Central memory CD8-positive, alpha-beta T cell (primary cell): ENCODE measurements at places on chromosomes 16 and 17.

DNA sequence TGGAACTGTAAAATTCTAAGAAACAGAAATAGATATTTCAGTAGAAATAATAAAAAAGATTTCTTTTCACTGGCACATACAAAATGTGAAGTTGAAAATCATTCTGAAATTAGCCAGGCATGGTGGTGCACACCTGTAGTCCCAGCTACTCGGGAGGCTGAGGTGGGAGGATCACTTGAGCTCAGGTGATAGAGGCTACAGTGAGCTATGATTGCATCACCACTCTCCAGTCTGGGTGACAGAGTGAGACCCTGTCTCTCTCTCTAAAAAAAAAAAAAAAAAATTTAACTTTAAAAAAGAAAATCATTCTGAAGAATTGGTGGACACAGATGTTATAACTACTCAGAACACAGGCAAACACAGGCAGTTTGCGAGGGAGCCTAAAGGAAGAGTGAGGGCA is 97.7 kb upstream of the FA2H start:
- peaks cover 8% of the 10 kb centered on the region for H3K4me1 ChIP-seq
- H3K27ac ChIP-seq = no peak overlapping the region
- H3K27me3 ChIP-seq = no peaks in the 10 kb centered on the region
- H3K4me3 ChIP-seq = no peak overlapping the region

DNA sequence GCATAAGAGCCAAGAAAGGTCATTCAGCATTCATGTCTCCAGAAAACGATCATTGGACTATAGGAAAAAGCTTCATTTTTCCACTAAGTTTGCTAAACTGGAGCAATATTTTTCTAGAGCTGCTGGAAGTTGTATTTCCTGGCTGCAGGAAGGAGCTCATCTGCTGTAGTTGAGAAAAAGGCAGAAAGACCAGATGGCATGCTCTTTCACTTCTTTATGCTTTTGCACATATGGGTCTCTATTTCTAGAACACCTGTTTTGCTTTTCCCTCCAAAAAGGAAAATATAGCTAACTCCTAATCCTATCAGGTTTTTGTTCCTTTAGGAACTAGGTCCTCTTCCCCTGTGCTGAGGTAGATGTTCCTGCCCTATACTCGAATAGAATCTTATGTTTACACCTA is 61.9 kb upstream of the HLF start:
- H3K27ac ChIP-seq = no peak overlapping the region
- peaks cover 19% of the 10 kb centered on the region for H3K27me3 ChIP-seq
- H3K36me3 ChIP-seq = peaks cover 1% of the 10 kb centered on the region
- H3K4me1 ChIP-seq = no peaks in the 10 kb centered on the region
- no peak for DNase-seq

GRCh38 chr17:81966343-81967243 is 5.6 kb upstream of the NOTUM start:
- no peak overlapping the region for H3K27ac ChIP-seq
- peaks cover 30% of the 10 kb centered on the region for H3K27me3 ChIP-seq
- peaks cover 4% of the 10 kb centered on the region for H3K36me3 ChIP-seq
- H3K4me1 ChIP-seq = peaks cover 15% of the 10 kb centered on the region

GRCh38 chr16:57091975-57092785 is at the start of gene CPNE2:
CPNE2 (plus strand) TSS chr16:57092583; CDS start chr16:57110743, 18,160 bp downstream.
- peak within 1 kb of the TSS; percentile 81 for H3K4me3 ChIP-seq
- H3K4me1 ChIP-seq = peaks cover 11% of the 10 kb centered on the region
- peaks cover 10% of the 10 kb centered on the region for H3K36me3 ChIP-seq

GRCh38 chr16:88494335-88495154 is 41.5 kb downstream of the ZFPM1 start:
- no peak for DNase-seq
- peaks cover 5% of the 10 kb centered on the region for H3K4me1 ChIP-seq
- H3K36me3 ChIP-seq = peaks cover 17% of the 10 kb centered on the region
- H3K27me3 ChIP-seq = no peaks in the 10 kb centered on the region
- peak overlapping the region; percentile 44 for H3K27ac ChIP-seq

DNA sequence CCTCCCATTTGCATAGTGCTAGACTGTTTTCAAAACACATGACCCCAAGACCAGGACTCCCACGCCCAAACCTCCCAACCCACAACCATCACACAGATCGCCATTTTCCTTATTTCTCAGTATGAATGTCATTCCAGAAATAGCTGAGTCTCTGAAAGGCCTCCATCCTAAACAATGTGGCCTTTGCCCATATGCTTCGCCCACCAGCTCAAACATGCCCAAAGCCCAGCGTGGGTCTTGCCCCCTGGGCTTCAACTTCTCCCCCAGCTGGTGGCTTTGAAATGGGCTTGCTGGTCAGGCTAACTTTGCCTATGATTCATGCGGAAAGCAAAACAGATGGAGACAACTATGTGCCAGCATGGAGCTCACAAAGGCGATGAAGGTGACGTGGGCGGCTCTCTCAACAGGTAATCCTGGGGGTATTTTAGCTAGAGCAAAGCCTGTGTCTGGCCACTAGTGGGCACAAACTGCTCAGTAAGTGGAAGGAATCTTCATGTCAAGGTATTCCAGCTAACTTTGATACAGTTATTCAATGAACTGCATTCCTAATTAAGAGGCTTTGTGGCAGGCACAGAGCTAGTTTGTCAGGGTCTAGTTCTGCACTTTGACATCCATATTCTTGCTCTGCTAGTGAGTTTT is 17.1 kb downstream of the PMP22 start:
- H3K27me3 ChIP-seq = peaks cover 7% of the 10 kb centered on the region
- no peaks in the 10 kb centered on the region for H3K36me3 ChIP-seq
- H3K4me3 ChIP-seq = no peak overlapping the region
- DNase-seq = no peak
- H3K27ac ChIP-seq = no peak overlapping the region
- no peaks in the 10 kb centered on the region for H3K4me1 ChIP-seq

DNA sequence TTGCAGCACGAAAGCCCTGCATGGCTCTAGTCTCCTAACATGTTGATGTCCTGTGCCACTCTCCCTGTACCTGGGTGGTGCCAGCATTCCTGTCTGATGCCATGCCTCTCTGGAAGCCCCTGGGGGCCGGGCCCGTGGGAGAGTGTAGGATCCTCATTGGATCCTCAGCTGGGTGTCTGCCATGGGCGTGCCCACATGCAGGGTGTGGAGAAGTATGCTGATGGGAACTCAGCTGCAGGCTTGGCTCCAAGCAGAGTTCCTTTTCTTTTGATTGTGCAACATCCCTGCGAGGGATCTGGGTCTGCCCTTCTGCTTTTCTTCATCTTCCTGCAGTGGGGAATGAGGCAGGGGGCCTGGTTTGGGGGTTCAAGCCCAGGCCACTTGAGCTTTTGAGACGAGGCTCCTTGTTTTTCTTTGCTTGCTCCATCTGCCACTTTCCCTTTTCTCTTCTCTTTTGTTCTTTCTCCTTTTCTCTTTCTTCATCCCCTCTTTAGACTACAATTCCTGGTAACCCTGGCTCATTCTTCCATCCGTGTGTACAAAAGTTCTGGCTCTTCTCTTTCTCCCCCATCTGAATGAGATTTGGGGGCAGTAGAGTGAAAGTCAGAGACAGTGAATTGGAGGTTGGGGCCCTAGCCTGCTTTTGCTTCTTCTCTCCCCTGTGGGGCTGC is 32.9 kb downstream of the KSR1 start:
- peaks cover 29% of the 10 kb centered on the region for H3K4me1 ChIP-seq
- no peak overlapping the region for H3K4me3 ChIP-seq
- no peak for DNase-seq

- peaks cover 2% of the 10 kb centered on the region for H3K36me3 ChIP-seq
- H3K4me1 ChIP-seq = no peaks in the 10 kb centered on the region
- no peak for DNase-seq
- peaks cover 15% of the 10 kb centered on the region for H3K27me3 ChIP-seq
- no peak overlapping the region for H3K4me3 ChIP-seq
Observed at GRCh38 chr17:13419676-13420075, 182.1 kb downstream of the HS3ST3A1 start.

- H3K27me3 ChIP-seq = no peaks in the 10 kb centered on the region
- peaks cover 5% of the 10 kb centered on the region for H3K36me3 ChIP-seq
- H3K4me3 ChIP-seq = peak overlapping the region; percentile 75
- peaks cover 8% of the 10 kb centered on the region for H3K4me1 ChIP-seq
Observed at GRCh38 chr17:17495536-17496188, 533 bp downstream of the RASD1 start.

- peaks cover 53% of the 10 kb centered on the region for H3K4me1 ChIP-seq
- H3K4me3 ChIP-seq = peak overlapping the region; percentile 77
- H3K27ac ChIP-seq = peak overlapping the region; percentile 91
- H3K27me3 ChIP-seq = peaks cover 3% of the 10 kb centered on the region
- peak; percentile 41 for DNase-seq
Observed at GRCh38 chr16:67537636-67538591, 9.3 kb downstream of the RIPOR1 start.

DNA sequence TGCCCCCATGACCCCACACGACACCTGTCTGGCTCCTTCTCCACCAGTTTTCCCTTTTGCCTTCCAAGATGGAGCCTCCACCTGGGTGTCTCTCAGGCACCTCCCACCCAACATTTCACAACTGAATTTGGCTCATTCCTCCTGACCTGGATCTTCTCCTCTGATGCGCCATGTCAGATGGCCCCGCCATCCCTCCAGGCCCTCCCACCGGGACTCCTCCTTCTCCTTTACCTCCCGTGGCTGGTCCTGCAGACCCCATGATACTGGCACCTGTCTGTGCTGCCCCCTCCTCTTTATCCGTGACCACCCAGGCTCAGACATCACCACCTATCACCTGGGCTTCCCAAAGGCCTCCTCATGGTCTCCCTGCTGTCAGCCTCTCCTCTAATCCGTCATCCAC is 4.7 kb downstream of the TRPV3 start:
- no peak overlapping the region for H3K27ac ChIP-seq
- no peaks in the 10 kb centered on the region for H3K36me3 ChIP-seq
- DNase-seq = no peak
- H3K27me3 ChIP-seq = peaks cover 39% of the 10 kb centered on the region
- H3K4me1 ChIP-seq = no peaks in the 10 kb centered on the region

- peaks cover 16% of the 10 kb centered on the region for H3K4me1 ChIP-seq
- no peak overlapping the region for H3K4me3 ChIP-seq
- DNase-seq = no peak
- no peak overlapping the region for H3K27ac ChIP-seq
Observed at GRCh38 chr17:36993227-36993626, 44.5 kb downstream of the AATF start.

GRCh38 chr16:8505327-8505991 is 84.9 kb downstream of the TMEM114 start:
- no peak overlapping the region for H3K4me3 ChIP-seq
- H3K36me3 ChIP-seq = no peaks in the 10 kb centered on the region
- peaks cover 47% of the 10 kb centered on the region for H3K27me3 ChIP-seq
- DNase-seq = no peak
- H3K27ac ChIP-seq = no peak overlapping the region
- H3K4me1 ChIP-seq = no peaks in the 10 kb centered on the region

- peaks cover 12% of the 10 kb centered on the region for H3K4me1 ChIP-seq
- no peaks in the 10 kb centered on the region for H3K27me3 ChIP-seq
- DNase-seq = no peak
- H3K36me3 ChIP-seq = peaks cover 1% of the 10 kb centered on the region
Observed at GRCh38 chr16:12377497-12377896, 401.0 kb downstream of the SNX29 start.

DNA sequence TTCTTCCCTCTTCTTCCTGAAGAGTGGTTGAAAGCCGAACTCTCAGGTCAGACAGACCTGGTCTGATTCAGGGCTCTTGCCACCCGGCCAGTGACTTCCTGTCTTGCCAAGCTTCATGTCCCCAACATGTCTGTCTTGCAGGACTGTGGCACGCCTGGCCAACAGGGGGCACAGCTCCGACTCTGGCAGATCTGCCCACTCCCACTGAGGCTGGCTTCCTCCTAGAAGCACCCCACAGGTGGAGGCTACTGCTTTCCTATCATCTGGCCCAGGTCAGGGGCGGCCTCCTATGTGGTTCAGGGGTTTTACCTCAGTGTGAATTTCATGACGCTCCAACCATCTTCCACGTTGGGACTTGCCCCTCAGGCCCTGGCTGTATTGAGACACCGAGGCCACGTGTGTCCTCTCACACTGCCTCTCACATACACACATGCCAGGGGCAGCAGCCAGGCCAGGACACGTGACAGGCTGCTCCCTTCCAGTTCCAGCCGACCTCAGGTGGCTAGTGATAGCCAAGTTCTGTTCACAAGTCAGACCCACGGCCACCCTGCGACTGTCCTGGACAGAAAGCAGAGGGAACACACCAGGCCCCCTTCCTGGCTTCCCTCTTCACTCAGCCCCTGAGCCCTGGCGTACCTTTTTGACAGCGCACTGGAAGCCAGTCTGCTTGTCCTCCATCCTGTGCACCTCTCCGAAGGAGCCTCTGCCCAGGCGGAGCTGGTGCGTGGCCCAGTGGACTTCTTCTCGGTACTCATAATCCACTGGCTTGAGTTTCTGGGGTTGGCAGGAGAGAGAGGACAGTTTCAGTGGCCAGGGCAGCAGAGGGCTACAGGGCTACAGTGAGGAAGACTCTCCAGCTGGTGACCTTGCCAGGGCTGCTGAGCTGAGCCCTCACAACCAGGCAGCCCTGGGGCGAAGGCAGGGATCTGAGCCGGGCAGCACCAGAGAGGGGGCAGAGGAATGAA is 22.6 kb upstream of the SPATA32 start:
- H3K4me3 ChIP-seq = no peak overlapping the region
- peaks cover 57% of the 10 kb centered on the region for H3K36me3 ChIP-seq
- peak overlapping the region; percentile 11 for H3K27ac ChIP-seq

GRCh38 chr16:35626041-35626440 is 2166.6 kb downstream of the TP53TG3F start:
- no peaks in the 10 kb centered on the region for H3K36me3 ChIP-seq
- no peak overlapping the region for H3K4me3 ChIP-seq
- no peaks in the 10 kb centered on the region for H3K27me3 ChIP-seq
- no peak overlapping the region for H3K27ac ChIP-seq
- DNase-seq = no peak

- peaks cover 10% of the 10 kb centered on the region for H3K4me1 ChIP-seq
- H3K27ac ChIP-seq = no peak overlapping the region
- no peaks in the 10 kb centered on the region for H3K36me3 ChIP-seq
- no peak overlapping the region for H3K4me3 ChIP-seq
Observed at GRCh38 chr17:63041722-63042121, 75.7 kb downstream of the TANC2 start.

DNA sequence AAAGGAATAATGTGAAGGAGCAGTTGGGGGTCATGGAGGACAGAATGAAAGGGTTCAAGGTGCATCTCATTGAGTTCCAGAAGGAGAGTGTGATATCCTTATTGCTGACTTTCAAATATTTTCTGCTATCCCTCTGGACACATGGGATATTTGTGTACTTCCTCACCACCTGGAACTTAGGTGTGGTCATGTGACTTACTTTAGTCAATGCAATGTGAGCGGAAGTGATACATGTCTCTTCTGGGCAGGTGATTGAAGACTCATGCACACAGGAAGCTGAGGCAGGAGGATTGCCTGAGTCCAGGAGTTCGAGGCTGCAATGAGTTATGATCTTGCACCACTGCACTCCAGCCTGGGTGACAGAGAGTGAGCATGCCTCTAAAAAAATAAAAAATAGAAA is 36.7 kb upstream of the TANC2 start:
- H3K4me1 ChIP-seq = no peaks in the 10 kb centered on the region
- DNase-seq = no peak
- H3K36me3 ChIP-seq = no peaks in the 10 kb centered on the region
- H3K27me3 ChIP-seq = peaks cover 58% of the 10 kb centered on the region
- no peak overlapping the region for H3K4me3 ChIP-seq
- no peak overlapping the region for H3K27ac ChIP-seq

DNA sequence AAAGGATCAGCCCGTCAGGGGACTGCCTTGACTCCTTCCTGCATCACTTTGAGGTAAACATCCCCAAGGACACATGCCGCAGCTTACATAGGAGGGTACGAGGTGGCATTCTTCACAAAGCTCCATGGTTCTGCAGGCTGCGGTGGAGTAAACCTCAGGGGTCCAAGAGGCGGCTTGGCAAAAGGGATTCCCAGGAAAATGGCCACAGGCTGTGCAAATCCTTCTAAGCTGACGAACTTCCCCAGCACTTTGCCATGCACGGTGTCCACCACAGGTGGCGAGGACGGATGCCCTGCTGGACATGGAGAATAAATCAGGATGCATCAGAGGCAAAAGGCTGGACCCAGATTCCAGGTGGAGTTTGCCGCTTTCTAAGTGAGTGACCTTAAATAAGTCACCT is 4.2 kb downstream of the CES1 start:
- H3K27me3 ChIP-seq = peaks cover 58% of the 10 kb centered on the region
- no peaks in the 10 kb centered on the region for H3K4me1 ChIP-seq
